G401 (cell line): ENCODE measurements at places on chromosomes 16 and 17.
A peak's percentile ranks its signal among the peaks of the same experiment; 100 is the strongest.

- no peak for DNase-seq
These were observed 1.9 kb upstream of the KRTAP4-5 start for GRCh38 chr17:41151525-41151924.

DNA sequence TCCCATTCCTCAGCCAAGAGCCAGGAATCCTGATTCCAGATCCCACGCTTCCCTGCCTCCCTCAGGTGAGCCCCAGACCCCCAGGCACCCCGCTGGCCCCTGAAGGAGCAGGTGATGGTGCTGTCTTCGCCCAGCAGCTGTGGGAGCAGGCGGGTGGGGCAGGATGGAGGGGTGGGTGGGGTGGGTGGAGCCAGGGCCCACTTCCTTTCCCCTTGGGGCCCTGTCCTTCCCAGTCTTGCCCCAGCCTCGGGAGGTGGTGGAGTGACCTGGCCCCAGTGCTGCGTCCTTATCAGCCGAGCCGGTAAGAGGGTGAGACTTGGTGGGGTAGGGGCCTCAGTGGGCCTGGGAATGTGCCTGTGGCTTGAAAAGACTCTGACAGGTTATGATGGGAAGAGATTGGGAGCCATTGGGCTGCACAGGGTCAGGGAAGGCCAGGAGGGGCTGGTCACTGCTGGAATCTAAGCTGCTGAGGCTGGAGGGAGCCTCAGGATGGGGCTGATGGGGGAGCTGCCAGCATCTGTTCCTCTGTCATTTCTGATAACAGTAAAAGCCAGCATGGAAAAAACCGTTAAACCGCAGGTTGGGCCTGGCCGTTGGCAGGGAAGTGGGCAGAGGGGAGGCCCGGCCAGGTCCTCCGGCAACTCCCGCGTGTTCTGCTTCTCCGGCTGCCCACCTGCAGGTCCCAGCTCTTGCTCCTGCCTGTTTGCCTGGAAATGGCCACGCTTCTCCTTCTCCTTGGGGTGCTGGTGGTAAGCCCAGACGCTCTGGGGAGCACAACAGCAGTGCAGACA is at the start of gene SPN:
Gene SPN, plus strand, starts transcription at position 232 of the 791 bp plus-strand sequence. Its CDS starts 482 bp downstream, at position 714.
- DNase-seq: no peak

DNA sequence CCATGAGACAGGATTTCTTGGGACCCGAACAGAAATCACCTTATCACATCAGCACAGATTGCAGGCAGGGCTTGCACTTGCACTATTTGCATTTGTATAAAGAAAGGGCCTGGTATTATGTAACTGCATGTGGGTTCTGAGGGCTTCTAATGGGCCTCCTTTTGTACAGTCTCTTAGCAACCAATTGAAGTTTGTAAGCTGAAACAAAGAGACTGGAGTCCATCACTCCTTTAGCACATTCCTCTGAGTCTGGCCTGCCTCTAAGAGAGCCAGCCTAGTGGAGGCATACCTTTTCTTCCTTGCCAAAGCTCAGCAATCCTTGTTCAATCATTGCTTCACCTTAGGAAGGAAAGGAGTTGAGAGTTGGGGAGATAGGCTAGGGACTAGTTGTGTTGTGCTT is 387.1 kb downstream of the XYLT1 start:
- DNase-seq: peak; percentile 8

- DNase-seq: no peak
These were observed 5.7 kb upstream of the KCNJ12 start for GRCh38 chr17:21370430-21370829.

GRCh38 chr17:83190004-83190385 is 110.6 kb downstream of the METRNL start:
- DNase-seq: no peak

DNA sequence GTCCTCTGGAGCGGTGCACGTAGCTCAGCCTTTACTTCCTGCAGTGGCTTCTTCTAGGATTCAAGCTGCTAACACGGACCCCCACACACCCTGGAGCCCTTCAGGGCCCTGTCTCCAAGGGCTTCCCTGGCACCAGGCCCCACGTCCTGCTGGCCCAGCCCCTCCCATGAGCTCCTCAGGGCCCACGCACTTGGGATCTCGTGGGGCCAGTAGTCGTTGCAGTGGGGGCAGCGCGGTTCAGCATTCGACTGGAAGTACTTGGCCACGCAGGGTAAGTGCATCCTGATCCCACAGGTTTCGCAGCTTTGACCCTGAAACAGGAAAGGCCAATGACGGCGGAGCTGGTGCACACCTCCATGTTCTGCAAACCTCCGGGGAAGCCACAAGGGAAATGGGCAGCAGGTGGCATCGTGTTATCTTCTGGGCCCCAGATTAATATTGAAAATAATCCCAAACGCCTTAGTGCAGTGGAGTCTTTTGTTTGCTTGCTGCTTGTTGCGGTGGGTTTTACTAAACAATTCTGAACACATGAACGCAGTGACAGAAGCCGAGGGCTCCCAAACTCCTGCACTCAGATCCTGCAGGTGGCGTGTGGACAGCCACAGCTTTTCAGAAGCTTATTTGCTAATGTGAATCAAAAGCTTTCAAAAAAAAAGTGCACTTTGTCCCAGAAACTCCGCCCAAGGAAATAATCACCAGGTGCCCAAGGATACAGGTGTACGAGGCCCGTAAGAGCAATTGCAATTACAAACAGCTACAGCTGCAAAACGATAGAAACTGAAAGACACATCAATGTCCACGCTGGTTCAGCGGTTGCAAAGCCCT is 22.4 kb downstream of the KDM8 start:
- DNase-seq: no peak

DNA sequence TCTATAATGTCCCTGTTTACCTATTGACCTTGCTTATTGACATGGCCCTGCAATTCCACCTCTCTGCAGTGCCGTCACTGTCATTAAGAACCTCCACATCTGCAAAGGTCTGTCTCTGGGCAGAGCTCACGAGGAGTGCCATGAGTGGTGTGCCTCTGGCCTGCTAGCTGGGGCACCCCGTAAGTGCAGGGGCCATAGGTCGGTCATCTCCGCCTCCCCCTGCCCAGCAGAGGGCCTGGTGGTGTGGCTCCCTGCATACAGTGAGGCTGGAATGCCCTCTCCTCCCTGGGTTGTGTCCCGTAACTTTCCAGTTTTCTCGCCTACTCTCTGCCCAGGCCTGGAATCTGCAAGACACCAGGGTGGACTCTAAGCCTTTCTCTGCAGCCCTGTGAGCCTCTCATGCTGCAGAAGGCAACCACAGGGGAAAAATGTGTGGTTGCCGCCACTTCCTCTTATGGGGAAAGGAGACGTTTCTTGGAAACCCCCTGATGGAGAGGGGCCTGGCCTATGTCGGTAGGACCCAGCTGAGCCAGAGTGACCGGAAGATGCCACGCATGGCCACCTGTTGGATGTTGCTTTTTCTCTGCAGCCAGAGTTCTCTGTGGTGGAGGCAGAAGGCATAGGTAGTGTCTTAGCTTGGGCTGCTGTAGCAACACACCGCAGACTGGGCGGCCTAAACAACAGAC is 2.7 kb upstream of the SNX20 start:
- DNase-seq: no peak

DNA sequence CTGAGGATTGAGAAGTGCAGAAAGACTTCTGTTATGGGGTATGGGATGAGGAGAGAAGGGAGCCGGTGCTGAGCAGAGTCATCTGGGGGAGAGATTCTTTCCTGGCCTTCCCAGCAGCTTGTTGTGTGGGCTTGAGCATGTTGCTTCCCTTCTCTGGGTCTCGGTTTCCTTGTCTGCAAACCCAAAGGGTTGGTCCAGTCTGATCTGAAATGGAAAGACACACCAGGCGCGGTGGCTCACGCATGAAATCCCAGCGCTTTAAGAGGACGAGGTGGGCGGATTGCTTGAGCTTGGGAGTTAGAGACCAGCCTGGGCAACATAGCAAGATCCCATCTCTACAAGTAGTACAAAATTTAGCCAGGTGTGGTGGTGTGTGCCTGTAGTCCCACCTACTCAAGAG is 6.0 kb downstream of the SOCS3 start:
- DNase-seq: no peak

GRCh38 chr16:12002447-12003006 is 26.0 kb downstream of the SNX29 start:
- DNase-seq: no peak

DNA sequence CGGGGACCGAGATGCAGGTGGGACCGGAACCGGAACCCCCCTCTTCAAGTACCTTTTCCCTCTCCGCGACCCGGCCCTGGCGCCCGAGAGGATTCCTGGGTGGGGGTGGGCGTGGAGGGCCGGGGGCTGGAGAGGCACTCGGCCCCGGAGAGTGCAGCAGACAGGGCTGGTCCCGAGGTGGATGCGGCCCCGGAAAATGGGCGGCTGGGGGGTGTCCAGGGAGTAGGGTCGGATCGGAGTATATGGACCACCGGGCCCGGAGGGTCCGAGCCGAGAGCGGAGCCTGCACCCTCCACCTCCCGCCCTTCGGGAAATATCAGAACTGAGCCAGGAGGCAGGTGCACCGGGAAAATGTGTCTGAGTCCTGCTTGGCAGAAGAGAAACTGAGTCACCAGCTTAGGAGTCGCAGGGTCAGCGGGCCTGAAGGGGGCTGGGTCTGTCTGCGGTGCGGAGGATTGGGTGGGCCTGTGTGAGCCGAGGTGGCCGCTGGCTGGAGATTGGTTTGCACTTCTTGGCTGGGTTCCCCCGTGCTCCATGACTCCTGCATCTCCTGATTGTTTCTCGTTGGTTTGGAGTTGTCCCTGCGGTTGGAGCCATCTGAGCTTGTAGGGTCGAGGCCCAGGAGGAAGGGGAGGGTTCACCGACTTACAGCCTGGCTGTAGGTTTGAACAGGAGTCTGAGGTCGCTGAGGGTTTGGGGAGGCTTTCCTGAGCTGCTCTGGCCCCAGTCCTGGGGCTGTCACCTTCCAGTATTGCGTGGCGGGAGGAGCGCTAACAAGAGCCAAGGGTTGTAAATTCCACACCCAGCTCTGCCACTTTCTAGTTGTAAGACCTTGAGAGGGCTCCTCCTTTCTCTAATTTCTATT is 518 bp downstream of the SH2B1 start:
- DNase-seq: peak; percentile 37

DNA sequence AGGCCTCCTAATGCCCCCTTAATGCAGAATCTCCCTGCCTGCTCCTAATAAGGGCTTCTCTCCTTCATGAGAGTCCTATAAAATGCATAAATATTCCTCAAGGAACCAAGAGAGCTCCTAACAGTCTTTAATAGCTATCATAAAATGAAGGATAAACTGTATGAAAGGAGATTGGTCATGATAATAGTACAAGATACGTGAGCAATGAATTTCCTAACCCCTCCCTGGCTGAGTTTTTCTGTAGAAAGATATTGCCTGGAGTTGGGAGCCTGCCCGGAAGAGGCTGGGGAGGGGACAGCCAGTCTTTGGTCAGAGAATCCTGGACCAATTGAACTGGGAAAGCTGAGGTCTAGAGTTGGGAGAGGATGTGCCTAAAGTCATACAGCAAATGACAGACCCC is 321.9 kb upstream of the CDH5 start:
- DNase-seq: no peak

GRCh38 chr16:19419698-19420075 is 2.0 kb downstream of the TMC5 start:
- no peak for DNase-seq

DNA sequence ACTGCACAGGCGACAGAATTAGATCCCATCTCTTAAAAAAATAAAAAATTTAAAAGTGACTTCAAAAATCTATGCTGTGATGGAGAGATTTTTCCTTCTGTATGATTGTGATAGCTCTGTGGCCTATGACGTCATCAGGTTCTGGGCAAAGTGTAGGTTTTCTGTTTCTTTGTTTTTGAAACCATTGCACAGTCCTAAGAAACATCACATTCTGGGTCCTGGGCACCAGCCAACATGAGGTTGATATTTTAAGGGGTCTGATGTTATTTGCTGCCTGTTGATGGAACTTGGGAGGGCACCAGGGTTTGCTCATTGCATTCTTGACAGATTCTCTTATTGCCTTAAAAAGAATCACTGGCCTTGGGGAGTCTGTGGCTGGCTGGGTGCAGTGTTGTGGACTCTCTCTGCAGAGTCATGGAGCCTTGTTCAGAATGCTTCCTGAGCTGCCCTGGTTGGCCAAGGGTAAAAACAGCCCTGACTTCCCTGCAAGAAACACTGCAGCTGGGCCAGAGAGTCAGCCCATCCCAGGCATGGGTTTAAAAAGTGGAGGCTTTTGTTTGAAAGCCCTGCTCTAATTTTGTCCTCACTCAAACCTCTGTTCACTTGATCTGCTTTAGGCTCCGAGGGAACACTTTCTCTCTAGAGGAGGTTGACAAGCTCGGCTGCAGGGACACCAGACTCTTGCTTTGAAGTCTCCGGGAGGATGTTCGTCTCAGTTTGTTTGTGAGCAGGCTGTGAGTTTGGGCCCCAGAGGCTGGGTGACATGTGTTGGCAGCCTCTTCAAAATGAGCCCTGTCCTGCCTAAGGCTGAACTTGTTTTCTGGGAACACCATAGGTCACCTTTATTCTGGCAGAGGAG is 10.5 kb upstream of the CYLD start:
- no peak for DNase-seq

GRCh38 chr17:59172436-59173004 is 17.0 kb downstream of the PRR11 start:
- DNase-seq: no peak

DNA sequence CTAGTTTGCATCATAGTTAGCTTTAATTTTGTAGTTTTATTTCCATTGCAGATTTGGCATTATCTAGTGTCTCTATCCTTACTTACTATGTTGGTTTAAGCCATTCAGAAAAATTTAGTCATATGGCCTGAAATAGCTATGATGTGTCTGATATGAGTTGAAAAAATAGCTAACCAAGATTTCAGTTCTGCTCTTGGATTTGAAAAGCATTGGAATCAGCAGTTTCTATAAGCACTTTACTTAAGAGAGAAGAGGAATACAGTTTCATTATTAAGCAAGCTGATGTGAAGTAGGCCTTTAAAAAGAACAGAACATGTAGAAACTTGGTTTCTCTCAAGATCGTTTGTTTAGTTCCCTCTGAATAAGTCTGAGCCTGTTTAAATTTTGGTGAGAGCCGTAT is 25.9 kb downstream of the LPCAT2 start:
- no peak for DNase-seq

GRCh38 chr16:51163894-51164566 is 13.0 kb upstream of the SALL1 start:
- no peak for DNase-seq

- no peak for DNase-seq
These were observed 458 bp downstream of the ENKD1 start for GRCh38 chr16:67666032-67666551.

GRCh38 chr17:74768069-74768762 is 7.9 kb downstream of the NAT9 start:
- peak; percentile 86 for DNase-seq

GRCh38 chr17:82127704-82128103 is 29.7 kb upstream of the FASN start:
- DNase-seq: no peak

GRCh38 chr16:85629326-85629725 is 16.2 kb downstream of the GSE1 start:
- DNase-seq: no peak

DNA sequence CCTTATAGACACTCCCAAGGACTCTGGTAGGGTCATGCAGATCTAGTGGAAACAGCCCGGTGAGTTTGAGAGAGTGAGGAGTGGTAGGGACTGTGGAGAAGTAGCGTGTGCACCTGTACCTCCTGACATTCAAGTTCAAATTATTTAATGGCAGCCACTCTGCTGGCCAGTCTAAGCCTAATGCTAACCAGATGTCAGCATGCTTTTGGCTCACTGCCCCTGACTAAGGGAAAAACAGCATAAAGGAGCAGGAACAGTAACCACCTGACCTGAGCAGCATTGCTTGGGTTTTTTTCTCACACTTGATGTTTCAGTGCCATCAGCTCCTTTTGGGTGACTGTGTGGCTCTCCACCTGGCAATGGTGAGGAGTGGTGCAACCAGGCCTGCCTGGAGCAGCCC is 23.8 kb upstream of the SLC12A3 start:
- no peak for DNase-seq
